ENCODE measurements at places on chromosomes 7 and 10. TPM values are rescaled to one million over a fixed set of nuclear protein-coding genes. Genes with fewer than 3 reads are reported as not detected.

GRCh38 chr10:122674781-122675180 lies 24.9 kb downstream of the C10orf120 start:
- no peak for DNase-seq

DNA sequence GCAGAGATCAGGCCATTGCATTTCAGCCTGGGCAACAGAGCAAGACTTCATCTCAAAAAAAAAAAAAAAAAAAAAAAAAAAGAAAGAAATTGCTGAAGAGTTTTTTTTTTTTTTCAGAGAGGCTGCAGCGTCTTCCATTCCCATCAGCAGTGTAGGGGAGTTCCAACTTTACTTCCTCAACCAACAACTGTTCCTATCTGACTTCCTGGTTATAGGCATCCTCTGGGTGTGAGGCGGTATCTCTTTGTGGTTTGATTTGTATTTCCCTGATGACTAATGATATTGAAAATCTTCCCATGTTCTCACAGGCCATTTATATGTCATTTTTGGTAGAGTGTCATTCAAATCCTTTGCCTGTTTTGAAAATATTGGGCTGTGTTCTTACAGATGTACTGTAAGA lies 40.2 kb downstream of the PRTFDC1 start:
- no peak for DNase-seq

- peak; percentile 86 for DNase-seq
Measured at GRCh38 chr10:13440185-13441061, 88.4 kb downstream of the BEND7 start.

DNA sequence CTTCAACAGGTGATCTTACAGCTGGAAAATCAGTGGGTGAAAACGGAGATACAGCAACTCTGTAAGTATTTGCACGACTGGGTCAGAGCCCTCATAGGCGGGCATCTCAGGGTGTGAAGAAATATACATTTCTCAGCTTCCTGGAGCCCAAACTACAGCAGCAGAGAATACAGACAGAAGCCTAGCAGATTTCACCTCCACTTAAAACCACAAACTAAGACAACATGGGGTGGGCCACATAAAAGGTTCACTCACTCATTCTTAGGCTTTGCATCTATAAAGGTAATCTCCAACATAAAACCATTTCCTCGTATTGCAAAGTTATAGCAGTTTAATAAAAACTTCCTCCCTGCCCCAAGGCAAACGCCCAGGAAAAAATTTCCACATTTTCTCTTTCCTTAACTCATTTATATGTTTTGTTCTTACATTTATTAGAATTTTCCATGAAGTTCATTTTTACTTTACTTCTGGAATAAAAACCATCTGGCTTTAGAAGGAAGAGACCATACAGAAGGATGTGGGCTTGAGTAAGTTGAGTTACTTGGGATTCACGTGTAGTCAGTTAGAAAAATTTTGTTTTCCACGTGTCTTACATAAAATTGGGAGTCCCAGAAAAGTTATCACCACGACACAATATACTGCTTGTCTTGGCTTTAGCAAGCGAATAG lies 327.1 kb downstream of the FRMD4A start:
- DNase-seq = no peak

GRCh38 chr7:42774436-42774835 lies 137.4 kb downstream of the C7orf25 start:
- DNase-seq = no peak

Gene ADRB1
- total RNA-seq = 0.09 TPM

DNA sequence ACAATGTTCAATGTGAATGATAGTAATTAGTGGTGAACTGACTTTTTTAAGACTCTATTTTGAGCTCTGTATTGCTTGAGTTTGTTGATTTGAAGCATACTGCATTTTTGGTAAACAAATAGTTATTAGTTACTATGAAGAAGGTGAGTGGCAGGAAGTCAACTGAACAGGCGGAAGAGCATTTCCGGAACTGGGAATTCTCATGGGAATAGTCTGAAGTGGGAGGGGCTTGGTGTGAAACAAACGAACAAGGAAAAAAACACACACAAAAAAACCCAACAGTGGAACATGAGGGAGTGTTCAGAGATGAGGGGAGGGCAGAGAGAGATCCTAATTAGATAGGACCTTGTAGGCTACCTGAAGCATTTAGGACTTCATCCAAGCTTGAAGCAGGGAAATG lies 43.9 kb upstream of the C1QL3 start:
- DNase-seq = no peak

- DNase-seq = peak; percentile 69
Measured at GRCh38 chr7:155804431-155804831, 7.8 kb downstream of the SHH start.

Gene NPY4R
- not detected for total RNA-seq

GRCh38 chr7:145696071-145696470 lies 420.5 kb upstream of the CNTNAP2 start:
- DNase-seq = no peak

Gene CTTNBP2
- total RNA-seq = 17.4 TPM

GRCh38 chr10:3529691-3530090 lies 255.3 kb downstream of the KLF6 start:
- no peak for DNase-seq

Gene GJD4
- not detected for total RNA-seq

GRCh38 chr10:693506-693905 lies 4.0 kb upstream of the DIP2C start:
- DNase-seq = no peak

Gene PDE6C
- not detected for total RNA-seq

DNA sequence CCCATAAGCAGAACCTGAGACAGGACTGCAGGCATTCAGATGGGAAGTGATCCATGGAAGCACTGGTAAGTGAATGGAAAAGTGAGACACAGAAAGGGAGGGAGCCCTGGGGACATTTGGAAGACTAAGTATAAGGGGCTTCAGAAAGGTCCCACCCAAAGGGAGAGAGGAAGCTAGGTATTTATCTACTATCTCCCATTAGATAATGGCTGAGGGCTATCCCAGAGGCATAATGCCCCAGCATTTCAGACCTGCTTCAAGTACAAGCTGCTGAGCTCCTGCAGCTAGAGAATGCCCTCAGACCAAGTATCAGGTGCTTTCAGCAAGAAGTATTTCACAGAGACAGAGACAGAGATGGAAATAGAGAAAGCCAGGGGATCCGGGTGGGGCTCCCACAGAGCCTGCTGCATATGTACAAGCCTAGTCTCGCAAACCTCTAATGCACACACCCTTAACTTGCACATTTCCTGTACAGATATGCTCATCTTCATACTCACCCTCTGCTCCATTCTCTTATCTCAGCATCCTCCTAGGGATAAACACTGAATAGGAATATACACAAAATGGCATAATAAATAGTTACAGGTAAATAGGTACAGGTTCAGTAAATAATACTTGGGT lies 20.2 kb downstream of the KDM7A start:
- DNase-seq = no peak

Gene CALML3
- total RNA-seq = not detected

DNA sequence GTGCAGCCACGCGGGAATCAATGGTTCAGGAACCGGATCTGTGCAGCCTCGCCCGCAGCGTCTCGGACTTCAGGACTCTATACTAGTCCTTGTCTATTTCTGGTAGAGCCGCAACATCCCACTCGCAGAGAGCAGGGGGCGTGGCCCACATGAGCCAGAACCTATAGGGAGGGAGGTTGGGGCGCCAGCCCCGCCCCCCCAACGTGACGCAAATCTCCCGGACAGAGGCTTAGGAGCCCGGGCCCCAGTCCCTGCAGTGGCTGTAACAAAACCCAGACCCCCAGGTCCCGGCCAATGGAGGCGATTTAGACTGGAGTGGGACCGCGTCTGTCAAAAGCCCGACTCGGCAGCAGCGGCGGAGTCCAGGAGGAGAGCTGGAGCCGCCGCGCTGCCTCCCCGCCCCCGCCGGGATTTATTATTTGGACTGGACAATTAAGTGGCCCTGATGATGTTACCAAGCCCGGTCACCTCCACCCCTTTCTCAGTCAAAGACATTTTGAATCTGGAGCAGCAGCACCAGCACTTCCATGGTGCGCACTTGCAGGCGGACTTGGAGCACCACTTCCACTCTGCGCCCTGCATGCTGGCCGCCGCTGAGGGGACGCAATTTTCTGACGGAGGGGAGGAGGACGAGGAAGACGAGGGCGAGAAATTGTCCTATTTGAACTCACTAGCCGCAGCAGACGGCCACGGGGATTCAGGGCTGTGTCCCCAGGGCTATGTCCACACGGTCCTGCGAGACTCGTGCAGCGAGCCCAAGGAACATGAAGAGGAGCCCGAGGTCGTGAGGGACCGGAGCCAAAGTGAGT lies at the start of gene NKX2-3:
NKX2-3 (plus strand) TSS at position 256 of the 809 bp plus-strand sequence; CDS start at position 446, 190 bp downstream.
- DNase-seq = peak; percentile 92

- DNase-seq = no peak
Measured at GRCh38 chr10:132257271-132257670, 50.5 kb downstream of the STK32C start.

- peak; percentile 21 for DNase-seq
Measured at GRCh38 chr10:78684947-78685346, 383.8 kb upstream of the ZMIZ1 start.

DNA sequence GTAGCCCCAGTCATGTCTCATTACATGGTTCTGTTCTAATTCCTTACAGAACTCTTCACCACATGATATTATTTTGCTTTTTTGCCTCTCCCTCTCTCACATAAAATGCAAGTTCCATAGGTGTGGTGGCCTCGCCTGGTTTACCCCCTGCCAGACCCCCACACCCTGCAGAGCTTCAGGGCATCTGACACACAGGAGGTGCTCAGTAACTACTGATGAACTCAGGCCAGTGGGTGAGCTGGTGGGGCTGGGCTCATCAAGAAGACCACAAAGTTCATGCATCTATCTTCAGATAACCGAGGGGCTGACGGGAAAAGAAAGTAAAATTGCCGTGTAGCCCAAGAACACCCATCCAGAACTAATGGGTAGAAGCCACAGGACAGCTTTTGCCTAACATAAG lies 253.1 kb downstream of the GRID1 start:
- DNase-seq = no peak

Gene ZNF239
- 7.1 TPM for total RNA-seq

Gene C10orf62
- not detected for total RNA-seq

DNA sequence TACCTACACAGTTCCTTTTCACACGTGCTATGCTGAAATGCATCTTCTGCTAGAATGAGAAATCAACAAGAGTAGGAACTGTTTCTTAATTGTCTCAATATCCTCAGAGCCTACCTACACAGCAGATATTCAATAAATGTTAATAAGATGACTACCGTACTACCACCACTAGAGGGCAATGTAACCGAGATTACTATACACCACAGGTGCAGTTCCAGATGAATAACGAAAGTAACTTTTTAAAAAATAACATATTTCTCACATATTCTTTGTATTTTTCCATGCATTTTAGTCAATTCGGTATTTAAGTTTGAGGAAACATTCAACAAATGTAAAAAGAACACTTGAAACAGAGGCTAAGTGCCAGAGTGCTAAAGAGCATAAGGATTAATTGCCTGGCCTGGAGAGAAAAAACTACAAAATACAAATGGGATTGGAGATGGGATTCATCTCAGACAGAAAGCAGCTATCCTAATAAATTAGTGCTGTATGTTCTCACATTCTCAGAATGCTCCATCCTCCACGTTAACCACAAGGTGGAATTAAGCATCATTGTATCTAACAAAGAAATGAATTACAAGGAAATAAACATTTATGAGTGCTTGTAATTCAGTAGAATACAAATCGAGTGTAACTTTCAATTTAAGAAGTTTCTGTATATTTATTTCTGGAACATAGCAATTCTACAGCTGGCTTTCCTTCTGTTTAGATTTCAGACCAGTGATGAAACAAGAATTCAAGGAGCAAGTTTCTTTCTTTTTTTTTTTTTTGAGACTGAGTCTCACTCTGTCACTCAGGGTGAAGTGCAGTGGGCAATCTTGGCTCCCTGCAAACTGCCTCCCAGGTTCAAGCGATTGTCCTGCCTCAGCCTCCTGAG lies 20.3 kb upstream of the HECTD2 start:
- DNase-seq = peak; percentile 84

DNA sequence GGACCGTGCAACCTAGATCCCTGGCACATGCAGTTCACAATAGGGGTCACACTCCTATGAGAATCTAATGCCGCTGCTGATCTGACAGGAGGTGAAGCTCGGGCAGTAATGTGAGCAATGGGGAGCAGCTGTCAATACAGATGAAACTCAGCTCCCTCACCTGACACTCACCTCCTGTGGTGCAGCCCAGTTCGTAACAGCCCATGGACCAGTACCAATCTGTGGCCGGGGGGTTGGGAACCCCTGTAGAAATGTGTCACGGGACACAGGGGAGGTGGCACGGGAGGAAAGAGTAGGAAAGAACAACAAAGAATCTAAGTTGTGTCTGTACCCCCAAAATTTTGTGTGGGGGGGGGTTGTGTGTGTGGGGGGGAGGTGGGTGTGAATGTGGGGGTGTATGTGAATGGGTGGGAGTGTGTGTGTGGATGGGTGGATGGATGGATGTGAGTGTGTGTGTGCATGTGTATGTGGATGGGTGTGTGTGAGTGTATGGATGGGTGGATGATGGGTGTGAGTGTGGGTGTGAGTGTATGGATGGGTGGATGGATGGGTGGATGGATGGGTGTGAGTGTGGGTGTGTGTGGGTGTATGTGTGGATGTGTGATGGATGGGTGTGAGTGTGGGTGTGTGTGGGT lies 33.1 kb downstream of the SFMBT2 start:
- no peak for DNase-seq

DNA sequence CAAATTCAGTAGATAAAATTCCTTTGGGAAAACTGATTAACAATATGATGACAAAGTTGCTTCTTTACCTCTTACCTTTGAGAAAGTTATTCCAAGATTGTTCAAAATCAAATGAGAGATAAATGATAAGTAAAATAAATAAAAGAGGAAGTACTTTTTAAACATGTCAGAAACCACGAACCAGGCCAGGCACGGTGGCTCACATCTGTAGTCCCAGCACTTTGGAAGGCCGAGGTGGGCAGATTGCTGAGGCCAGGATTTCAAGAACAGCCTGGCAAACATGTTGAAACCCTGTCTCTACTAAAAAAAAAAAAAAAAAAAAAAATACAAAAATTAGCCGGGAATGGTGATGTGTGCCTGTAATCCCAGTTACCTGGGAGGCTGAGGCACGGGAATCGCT lies 296.6 kb downstream of the HGF start:
- DNase-seq = no peak

- DNase-seq = no peak
Measured at GRCh38 chr10:69817078-69817581, 15.4 kb downstream of the COL13A1 start.

- no peak for DNase-seq
Measured at GRCh38 chr7:157949711-157950110, 612.9 kb downstream of the DNAJB6 start.

All from neural progenitor cell (in vitro differentiated cells).